ENCODE measurements at places on chromosomes 12 and 14.

DNA sequence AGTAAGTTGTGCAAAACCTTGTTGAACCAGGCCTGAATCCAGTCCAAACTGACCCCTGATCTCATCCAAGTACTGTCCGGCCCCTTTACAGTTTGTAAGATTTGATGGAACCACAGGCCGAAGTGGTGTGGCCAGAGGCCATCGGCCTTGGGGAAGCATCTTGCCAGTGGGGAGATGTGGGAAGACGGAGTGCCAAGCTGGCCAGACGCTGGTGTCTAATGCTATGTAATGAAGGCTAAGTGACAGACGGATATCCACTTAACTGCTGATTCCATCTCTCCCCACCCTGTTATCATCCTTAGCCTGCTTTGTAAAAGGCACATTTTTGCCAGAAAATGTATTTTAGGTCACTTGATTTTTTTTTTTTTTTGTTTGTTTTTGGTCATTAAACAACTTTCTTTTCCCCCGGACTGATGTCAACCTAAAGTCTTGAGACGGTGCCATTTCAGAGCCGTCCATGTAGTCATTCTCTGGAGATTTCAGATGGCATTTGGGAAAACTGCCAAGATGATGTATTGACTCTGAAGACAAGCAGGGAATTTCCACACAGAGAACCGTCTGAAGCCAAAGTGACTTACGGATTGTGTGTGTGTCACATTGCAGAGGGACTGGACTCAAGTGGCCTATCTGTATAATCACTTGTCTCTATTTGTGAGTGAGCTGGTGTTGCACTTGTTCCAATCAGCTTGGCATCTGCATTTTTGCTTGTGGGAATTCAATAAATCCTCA is 86.5 kb upstream of the MANSC4 start:
- DNase-seq, result peak; percentile 50

DNA sequence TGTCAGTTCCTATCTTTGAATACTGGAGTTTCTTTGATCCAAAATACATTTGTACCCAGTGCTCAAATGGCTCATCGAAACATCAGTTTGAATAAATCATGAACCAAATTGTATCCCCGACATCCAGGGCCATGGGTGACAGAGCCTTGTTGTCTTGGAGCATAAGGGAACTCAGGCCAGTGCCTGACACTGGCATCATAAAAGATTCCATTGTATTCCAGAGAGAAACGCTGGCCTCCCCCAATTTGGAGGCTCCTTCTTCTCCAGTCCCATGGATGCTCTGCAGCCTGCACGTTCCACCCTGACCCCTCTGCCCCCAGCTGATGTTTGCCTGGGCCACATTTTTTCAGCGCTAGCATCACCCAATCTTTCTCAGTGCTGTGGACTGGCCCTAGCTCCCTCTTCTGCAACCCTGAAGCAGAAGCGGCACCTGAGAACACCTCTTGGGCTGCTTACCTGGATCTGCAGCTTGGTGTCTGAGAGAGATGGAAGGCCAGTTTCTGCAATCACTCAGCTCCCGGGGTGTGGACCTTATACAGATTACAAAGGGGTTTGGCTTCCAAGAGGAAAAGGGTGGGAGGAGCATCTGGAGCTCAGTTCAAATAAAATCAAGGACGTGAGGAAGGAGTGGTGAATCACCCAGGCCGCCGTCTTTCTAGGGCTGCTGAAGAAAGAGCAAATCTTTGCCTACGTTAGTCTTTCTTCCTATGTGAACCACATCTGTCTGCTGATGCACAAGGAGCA is at the start of gene RNASE1:
Gene RNASE1, minus strand, starts transcription at position 504 of the 744 bp plus-strand sequence. CDS start 776 bp downstream, outside the sequence.
- no peak for DNase-seq

DNA sequence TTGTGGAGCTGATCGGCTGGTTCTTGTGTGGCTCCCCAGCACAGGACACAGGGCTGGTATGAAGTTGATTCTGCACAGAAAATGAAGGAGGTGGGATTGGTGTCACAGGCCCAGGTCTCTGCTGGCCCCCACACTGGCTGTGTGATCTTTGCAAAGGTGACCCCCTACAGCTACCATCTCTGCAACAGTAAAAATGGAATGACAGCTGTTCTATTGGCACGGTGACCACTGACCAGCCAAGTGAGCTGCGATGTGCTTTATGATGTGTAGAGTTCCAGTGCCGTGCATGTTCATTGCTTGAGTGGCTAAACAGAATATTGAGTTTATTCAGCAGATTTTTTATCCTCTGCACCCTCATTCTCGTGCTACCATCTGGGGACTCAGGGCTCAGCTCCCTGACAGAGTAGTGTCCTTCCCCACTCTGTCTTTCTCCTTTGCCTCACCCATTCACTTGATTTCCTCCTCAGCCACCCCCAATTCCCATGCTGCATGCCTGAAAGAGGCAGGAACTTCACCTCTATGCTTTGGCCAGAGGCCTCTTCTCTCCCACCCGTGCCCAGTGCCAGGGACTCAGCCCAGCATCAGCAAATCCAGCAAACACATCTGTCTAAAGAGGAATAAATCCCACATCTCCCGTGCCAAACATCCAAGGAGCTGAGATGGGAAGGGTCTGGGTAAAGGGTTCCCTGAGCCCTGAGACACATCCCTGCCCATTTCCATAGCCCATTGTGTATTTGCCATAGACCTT is 21.2 kb downstream of the C14orf132 start:
- DNase-seq, result no peak

GRCh38 chr12:63098851-63099250 is 52.1 kb downstream of the AVPR1A start:
- no peak for DNase-seq

GRCh38 chr14:64117671-64118402 is 176.3 kb downstream of the ESR2 start:
- no peak for DNase-seq

GRCh38 chr12:1993341-1993740 is 10.9 kb downstream of the DCP1B start:
- peak; percentile 76 for DNase-seq

- no peak for DNase-seq
These were observed 1111.1 kb downstream of the BCL11B start for GRCh38 chr14:98160901-98161300.

GRCh38 chr12:3319723-3320492 is 171.1 kb upstream of the PRMT8 start:
- no peak for DNase-seq

DNA sequence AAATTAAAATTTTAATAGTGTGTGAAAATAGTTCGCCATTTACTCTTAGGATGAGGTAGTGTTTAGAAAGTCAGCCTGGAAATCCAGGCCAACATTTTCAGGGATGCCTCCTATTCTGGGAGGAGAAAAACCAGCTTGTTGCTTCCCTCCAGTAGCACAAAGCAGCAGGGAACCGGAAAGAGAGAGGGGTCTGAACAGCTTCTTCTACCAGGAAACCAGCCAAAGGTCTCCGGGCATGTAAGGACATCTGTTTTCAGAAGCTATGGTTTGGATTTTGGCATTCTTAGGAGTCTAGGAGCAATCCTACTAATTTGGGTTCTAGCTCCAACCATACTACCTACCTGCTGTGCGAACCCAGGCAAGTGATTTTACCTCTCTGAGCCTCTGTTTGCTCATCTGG is 85.3 kb downstream of the DPF3 start:
- peak; percentile 19 for DNase-seq

DNA sequence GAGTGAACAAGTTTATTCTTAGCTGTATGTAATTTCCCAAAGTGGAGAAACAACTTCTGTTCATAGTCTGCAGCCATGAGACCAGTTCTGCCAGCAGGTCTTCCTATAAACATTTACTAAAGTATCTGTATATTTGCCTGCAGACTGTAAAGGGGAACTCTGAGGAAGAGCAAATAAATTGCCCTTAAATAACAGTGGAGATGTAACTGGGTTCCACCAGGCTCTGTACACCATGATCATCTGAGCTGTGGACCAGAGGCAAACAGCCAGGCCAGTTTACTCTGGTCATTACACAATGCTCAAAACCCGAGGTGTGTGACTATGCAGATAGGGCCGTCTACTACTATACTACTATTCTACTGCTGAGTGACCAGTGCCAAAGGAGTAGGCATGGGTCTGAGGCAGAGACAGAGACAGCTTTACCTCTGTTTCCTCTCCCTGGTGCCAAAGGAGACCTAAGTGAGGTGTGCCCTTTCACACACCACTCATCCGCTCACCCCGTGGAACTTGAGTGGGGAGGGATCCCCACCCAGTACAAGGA is 21.1 kb upstream of the CERS5 start:
- DNase-seq, result peak; percentile 36

- no peak for DNase-seq
These were observed 59.0 kb downstream of the KCNK10 start for GRCh38 chr14:88264116-88264515.

- DNase-seq, result peak; percentile 87
These were observed 96.0 kb upstream of the NEDD1 start for GRCh38 chr12:96811083-96811482.

- peak; percentile 34 for DNase-seq
These were observed 142.8 kb downstream of the SLC8A3 start for GRCh38 chr14:70045844-70046535.

GRCh38 chr12:51383269-51383905 is 7.8 kb downstream of the GALNT6 start:
- DNase-seq, result no peak

DNA sequence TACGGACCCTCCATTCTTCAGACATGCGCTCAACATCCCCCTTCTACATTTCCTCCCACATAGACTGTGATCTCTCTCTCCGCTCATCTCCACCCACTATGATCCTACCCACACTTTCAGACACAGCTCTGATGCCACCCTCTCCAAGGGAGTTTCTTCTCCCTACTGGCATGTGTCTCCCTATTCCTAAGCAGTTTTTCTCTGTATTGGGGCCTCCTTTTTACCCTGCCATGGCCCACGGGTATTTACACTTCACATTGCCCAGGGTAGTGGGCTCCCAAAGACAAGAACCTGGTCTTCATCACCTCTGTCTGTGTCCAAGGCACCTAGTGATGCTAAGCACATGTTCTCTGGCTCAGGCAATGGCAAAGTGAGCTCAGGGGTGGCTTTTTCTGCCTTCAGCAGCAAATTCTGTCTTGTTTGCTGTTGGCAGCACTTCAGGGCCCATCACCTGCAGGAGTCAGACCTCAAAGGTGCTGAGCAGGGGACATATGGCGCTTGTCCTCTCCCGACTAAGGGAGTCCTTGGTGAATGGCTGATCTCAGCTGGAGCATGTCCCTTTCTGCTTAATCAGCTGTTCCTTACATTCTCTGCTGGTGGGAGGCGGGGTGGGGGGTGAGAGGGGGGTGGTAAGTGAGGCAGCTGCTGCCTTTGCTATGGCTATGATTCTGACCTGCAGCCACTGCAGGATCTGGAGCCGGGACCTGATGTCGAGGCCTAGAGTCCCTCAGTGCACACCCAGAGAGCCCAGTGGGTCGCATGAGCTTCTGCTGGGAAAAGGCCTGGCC is 256.8 kb downstream of the PCNX1 start:
- no peak for DNase-seq

DNA sequence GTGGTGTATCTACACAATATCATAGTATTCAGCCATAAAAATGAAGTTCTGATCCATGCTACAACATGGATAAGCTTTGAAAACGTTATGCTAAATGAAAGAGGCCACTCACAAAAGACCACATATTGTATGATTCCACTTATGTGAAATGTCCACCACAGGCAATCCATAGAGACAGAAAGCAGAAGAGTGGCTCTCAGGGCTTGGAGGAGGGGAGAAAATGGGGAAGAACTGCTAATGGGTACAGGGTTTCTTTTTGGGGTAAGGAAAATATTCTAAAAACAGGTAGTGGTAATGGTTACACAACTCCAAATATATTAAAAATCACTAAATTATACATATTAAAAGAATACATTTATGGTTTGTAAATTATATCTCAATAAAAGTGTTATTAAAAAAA is 16.5 kb downstream of the SCNN1A start:
- no peak for DNase-seq

GRCh38 chr12:3655328-3655900 is 97.5 kb downstream of the CRACR2A start:
- peak; percentile 23 for DNase-seq

GRCh38 chr12:96193725-96194575 is at the start of gene ELK3:
Gene ELK3, plus strand, starts transcription at chr12:96194375.
- DNase-seq, result peak; percentile 78

DNA sequence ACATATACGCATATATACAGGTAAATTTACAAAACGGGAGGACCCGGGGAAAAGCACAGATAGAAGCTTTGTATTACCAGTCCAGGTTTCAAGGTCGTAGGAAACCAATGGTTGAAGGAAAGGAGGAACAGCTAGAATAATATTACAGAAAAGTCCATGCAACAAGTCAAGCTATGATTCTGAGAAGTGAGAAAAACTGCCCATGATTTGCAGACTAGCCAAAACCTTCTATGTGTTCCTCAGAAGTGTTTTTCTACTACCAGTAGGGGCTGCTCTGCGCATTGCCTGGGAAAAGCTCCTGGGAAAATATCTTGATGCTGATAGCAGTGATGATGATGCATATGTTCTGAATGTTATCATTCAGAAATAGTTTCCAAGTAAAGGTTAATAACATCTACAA is 2.2 kb downstream of the PDZRN4 start:
- DNase-seq, result peak; percentile 21

DNA sequence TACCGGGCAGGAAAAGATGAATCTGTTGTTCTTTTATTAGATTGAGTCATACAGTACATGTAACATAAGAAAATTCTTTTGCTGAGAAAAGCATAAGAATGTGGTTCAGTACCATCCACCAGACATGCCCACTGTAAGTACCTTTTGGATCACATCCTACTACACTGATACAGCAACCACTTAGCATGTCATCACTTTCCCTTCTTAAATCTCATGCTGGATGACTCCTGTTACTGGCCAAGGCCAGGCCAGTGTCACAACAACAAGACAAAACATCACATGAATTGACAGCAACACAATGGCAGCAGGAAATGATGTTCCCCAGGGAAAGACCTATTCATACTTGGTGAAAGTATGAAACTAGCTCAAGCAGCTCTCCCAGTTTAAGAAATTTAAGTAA is 46.4 kb downstream of the STXBP6 start:
- peak; percentile 47 for DNase-seq

DNA sequence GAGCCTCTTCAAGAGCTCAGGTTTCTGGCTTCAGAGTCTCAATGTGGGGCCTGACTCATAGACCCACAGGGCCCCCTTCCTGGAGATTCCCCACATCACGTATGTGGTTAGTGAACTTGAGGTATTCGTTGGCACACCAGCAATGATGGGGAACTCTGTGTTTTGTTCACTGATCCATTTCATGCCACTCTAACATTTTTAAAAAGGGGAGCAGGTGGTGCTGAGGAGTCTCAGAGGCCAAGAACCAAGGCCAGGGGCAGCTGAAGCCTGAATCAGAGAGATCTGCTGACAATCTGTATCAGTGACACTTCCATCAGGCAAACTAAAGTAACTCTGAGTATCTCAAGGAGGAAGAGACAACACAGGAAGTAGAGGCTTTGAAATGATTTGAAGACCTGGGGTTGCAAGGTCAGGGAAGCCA is 323.4 kb downstream of the VRK1 start:
- DNase-seq, result no peak

GRCh38 chr14:91897106-91897701 is 29.9 kb upstream of the TC2N start:
- DNase-seq, result no peak

- no peak for DNase-seq
These were observed 5.7 kb downstream of the TMEM19 start for GRCh38 chr12:71691504-71692129.

GRCh38 chr12:53860426-53861345 is 77.9 kb upstream of the HOXC13 start:
- no peak for DNase-seq
